Natural killer cell (primary cell): ENCODE measurements at places on chromosomes 4 and X. TPM values are rescaled to one million over a fixed set of nuclear protein-coding genes. Genes with fewer than 3 reads are reported as not detected.
A peak's percentile ranks its signal among the peaks of the same experiment; 100 is the strongest.

ZC4H2 gene
- 5.1 TPM for total RNA-seq

TBX22 gene
- not detected for total RNA-seq

POU3F4 gene
- not detected for total RNA-seq

GRCh38 chrX:3509934-3510333 is 163.5 kb upstream of the MXRA5 start:
- H3K36me3 ChIP-seq: no peaks in the 10 kb centered on the region
- H3K27me3 ChIP-seq: no peaks in the 10 kb centered on the region
- no peak overlapping the region for H3K27ac ChIP-seq
- no peak for DNase-seq

GRCh38 chr4:179478608-179479007 is 2036.4 kb upstream of the AGA start:
- H3K27ac ChIP-seq: no peak overlapping the region
- no peaks in the 10 kb centered on the region for H3K27me3 ChIP-seq

GRCh38 chr4:153248641-153249198 is 44.5 kb downstream of the TRIM2 start:
- H3K36me3 ChIP-seq: no peaks in the 10 kb centered on the region
- no peaks in the 10 kb centered on the region for H3K27me3 ChIP-seq
- peak overlapping the region; percentile 46 for H3K4me3 ChIP-seq
- no peak overlapping the region for H3K27ac ChIP-seq
- peaks cover 14% of the 10 kb centered on the region for H3K4me1 ChIP-seq
- no peak for DNase-seq

DNA sequence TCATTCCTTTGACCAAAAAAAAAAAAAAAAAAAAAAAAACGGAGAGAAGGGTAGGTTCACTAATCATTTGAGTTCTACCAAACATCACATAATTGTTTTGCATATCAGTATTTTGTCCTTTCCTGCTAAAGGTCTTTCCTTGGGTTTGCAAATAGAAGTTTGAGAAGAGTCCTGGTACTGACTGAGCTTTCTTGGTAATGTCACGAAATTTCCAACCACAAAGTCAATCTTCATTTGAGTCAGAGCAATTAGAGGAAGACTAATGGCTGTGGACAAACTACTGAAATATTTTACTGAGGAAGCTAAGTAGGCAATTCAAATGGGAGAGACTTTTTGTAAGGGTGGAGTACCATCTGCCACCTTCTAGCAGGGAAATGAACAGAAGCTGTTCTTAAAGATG is 21.7 kb upstream of the CD40LG start:
- no peak for DNase-seq
- H3K36me3 ChIP-seq: no peaks in the 10 kb centered on the region
- H3K4me3 ChIP-seq: no peak overlapping the region
- H3K27me3 ChIP-seq: no peaks in the 10 kb centered on the region
- no peak overlapping the region for H3K27ac ChIP-seq
- H3K4me1 ChIP-seq: peaks cover 52% of the 10 kb centered on the region

DNA sequence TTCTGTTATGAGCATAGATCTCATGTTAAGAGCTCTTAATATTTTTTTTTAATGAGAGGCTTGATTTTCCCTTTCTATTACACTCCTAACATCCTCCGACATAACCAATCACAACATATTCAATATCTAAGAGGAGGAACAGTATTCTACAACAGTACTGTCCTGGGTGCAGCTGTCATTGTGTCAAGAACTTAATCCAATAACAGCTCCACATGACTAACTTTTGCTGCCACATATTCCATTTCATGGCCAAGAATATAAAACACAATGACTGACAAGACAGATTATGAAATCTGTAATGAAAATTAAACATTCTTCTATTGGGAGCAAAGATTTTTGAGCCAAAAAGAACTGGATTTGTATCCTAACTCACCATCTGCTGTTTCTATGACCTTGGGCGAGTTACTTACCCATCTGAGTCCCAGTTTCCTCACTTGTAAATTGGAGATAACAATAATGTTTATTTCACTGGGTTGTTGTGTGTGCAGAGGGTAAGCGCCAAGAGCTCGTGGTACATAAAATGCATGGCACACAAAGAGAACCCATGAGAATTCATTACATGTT is 405.6 kb downstream of the SPRY1 start:
- H3K27me3 ChIP-seq: no peaks in the 10 kb centered on the region
- H3K4me3 ChIP-seq: no peak overlapping the region
- no peak for DNase-seq
- no peaks in the 10 kb centered on the region for H3K4me1 ChIP-seq
- H3K27ac ChIP-seq: no peak overlapping the region

DNA sequence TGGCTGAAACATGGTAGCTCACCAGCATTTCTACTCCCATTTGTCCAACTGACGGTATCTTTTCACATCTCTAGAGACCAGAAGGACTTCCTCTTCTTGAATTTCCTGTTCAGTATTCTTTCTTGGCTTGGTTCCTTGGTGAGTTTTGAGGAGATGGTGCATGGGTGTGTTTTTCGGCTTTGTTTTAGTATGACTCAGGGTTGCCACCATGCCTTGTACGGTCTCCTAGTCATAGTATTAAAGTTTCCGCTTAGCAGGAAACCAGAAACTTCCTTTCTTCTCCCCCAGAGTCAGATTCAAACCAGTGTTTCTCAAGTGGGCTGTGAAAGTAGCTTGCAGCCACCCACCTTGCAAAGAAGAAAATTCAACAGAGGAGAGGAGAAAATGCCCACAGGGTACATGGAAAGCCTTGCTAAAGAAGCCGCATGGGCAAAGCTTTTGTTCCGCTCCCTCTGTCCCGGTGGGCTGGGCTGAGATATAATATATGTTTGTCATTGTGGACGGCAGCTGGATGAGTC is 5.7 kb downstream of the CD99 start:
- no peaks in the 10 kb centered on the region for H3K27me3 ChIP-seq
- H3K27ac ChIP-seq: peak overlapping the region; percentile 70
- peak overlapping the region; percentile 2 for H3K4me3 ChIP-seq
- peak; percentile 84 for DNase-seq
